Naive thymus-derived CD8-positive, alpha-beta T cell (primary cell): ENCODE measurements at places on chromosomes 2 and 18. TPM values are rescaled to one million over a fixed set of nuclear protein-coding genes. Genes with fewer than 3 reads are reported as not detected.

Gene MC2R
- not detected for total RNA-seq

- no peak overlapping the region for H3K27ac ChIP-seq
- H3K36me3 ChIP-seq = peaks cover 2% of the 10 kb centered on the region
- DNase-seq = no peak
- no peaks in the 10 kb centered on the region for H3K4me1 ChIP-seq
- no peaks in the 10 kb centered on the region for H3K27me3 ChIP-seq
Observed at GRCh38 chr2:30666266-30666874, 140.9 kb downstream of the CAPN13 start.

Gene CHRNG
- not detected for total RNA-seq

Gene ATRAID
- 105 TPM for total RNA-seq

- H3K27me3 ChIP-seq = no peaks in the 10 kb centered on the region
- no peaks in the 10 kb centered on the region for H3K36me3 ChIP-seq
- no peaks in the 10 kb centered on the region for H3K4me1 ChIP-seq
Observed at GRCh38 chr18:73409242-73409641, 541.5 kb upstream of the NETO1 start.

DNA sequence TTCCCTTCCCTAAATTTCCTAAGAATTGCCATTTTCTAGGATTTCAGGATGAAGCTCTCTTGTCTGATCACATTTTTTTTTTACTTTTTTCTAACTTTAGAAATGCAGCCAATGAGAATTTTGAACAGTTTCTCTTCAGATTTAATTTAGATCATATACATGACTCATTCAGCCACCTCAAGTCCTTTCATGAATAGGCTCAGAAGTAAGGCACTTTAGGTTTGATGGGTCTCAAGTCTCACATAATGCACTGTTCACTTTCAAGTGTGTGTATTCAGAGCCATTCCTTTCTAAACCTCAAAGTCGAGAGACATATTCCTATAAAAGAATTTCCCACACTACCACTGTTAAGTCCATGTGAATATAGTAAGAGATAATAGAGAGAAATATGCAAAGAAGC lies 614.1 kb upstream of the VRK2 start:
- H3K27me3 ChIP-seq = no peaks in the 10 kb centered on the region
- no peak overlapping the region for H3K27ac ChIP-seq
- no peak for DNase-seq
- H3K4me1 ChIP-seq = no peaks in the 10 kb centered on the region
- no peak overlapping the region for H3K4me3 ChIP-seq

Gene STEAP3
- not detected for total RNA-seq
